ENCODE measurements at places on chromosomes 7 and 10. TPM values are rescaled to one million over a fixed set of nuclear protein-coding genes. Genes with fewer than 3 reads are reported as not detected.

- no peak for DNase-seq
Measured at GRCh38 chr10:55191236-55191860, 390.3 kb upstream of the PCDH15 start.

GRCh38 chr10:89653410-89653869 is 8.4 kb upstream of the PANK1 start:
- no peak for DNase-seq

GRCh38 chr7:142898377-142899170 is 13.0 kb upstream of the TRPV6 start:
- no peak for DNase-seq

GRCh38 chr10:127909716-127910463 is 3.0 kb downstream of the PTPRE start:
- DNase-seq: no peak

GRCh38 chr10:8301831-8302230 is 247.3 kb downstream of the GATA3 start:
- no peak for DNase-seq

DNA sequence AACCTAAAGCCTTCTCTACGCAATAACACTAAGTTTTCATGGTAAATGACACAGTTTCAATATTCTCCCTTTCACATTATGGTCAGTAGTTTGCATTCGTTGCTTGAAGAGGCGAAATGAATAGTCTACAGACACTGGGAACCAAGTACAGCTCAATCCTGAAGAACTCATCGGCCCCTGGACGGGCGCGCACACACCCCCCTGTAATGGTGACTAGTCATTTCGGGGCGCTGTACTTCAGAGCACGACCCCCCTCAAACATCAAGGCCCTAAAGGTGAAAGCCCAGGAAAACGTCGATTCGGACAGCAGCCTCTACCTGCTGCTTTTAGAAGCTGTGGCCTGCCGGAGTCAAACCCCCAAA is 1.0 kb downstream of the NT5C2 start:
- peak; percentile 44 for DNase-seq

- DNase-seq: no peak
Measured at GRCh38 chr10:125127110-125127509, 33.3 kb downstream of the CTBP2 start.

DNA sequence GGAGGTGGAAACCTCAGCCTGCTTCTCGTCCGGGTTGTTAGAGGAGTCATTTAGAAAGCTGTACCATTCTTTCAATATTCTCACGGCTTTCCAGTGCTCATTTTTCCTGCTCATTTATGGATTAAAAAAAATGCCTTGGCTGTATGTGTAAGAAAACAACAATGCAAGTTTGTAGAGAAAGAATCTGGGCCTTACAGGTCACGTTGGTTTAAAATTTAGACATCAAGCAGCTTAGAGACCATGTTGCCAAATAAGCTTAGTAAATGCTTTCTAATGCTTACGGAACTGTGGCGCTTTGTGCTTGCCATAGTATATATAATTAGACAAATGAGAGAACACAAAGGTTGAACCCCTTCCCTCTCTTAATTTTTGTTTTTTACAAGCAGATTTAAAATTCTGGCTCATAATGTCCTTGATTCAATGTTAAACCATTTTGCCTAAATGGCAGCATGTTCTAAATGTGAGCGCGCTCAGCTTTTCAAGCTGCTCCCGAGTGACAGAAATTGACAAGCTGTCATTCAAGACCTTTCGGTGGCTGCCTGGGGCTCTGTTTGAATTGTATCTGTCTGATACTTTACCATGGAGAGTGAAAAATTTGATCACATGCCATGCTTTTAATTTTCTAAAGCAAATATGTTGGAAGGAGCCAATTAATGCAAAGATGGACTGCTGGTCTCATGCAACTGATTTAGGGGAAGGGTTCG is 1.1 kb downstream of the ARMS2 start:
- DNase-seq: no peak

GRCh38 chr7:2804227-2804763 is 39.8 kb downstream of the GNA12 start:
- DNase-seq: no peak

- no peak for DNase-seq
Measured at GRCh38 chr10:27108165-27108564, 7.9 kb upstream of the ANKRD26 start.

DNA sequence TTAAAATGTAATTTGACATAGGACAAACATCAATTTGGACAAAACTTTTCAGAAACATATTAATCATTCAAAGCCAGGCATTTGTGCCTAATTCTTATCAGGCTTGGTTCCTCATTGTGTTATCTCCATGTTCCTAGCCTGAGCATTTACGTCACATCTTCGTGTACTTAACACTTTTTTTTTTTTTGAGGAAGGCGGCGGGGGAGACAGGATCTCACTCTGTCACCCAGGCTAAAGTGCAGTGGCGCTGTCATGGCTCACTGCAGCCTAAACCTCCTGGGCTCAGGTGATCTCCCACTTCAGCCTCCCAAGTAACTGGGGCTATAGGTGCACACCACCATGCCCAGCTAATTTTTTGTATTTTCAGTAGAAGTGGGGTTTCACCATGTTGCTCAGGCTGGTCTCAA is 19.8 kb downstream of the HNRNPA2B1 start:
- no peak for DNase-seq

DNA sequence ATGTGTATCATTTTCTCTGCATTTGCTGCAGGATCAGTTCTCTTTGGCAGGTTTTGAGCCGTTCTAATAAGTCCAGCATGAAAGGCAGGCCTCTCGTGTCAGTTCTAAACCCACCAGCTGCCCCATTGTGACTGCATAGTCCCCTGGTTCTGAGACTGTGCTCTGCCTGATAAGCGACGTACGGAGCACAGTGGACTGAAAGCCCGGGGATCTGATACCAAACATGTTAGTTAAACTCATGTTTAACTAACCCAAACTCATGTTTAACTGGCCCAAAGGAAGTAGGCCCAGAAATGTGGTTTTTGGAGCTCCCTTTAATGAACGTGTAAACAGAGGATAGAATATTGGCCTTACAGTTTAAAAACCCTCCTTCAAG is 98.0 kb upstream of the PDCD4 start:
- DNase-seq: no peak

DNA sequence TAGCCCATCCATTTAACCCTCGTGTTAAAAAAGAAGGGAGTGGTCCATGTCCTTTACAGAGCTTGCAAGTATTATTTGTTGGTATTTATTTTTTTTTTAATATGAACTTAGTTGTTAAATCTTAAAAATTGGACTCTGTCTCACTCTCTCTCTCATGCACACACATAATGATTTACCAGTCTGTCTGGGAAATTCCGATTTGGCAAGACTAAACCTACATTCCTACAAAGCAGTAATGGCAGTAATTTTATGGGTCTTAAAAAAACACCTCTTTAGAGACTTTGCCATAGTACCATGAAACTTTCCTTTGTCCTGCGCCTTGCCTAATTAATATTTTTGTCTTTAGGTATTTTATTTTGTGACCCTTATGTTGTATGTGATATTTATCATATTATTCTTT is 239.5 kb upstream of the PPP1R3A start:
- no peak for DNase-seq

- DNase-seq: no peak
Measured at GRCh38 chr7:176381-176780, 16.0 kb upstream of the FAM20C start.

DNA sequence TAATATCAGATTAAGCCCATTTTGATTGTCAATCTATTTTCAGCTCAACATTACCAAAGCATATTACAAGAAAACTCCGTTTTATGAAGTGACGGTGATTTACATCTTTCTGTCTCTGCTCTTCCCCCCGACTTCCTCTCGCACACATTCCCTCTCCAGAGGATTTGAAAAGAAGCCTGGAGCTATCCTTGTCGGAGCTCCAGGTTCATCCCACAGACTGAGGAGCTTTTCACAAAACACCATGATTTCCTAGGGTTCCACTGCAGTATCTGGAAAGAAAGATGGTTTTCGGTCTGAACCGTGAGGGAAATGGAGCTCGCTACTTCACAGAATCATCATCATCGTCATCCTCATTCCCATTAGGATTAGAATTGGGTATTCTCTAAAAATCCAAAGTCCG is 655.5 kb upstream of the MGMT start:
- no peak for DNase-seq

MMS19 gene
- total RNA-seq: 127 TPM

MYOZ1 gene
- 706 TPM for total RNA-seq

ARHGEF35 gene
- total RNA-seq: 4.2 TPM

NOS3 gene
- 7.0 TPM for total RNA-seq

DENND2A gene
- total RNA-seq: 29.6 TPM

CAMK1D gene
- total RNA-seq: 10.9 TPM

HECW1 gene
- 0.51 TPM for total RNA-seq

AZGP1 gene
- total RNA-seq: 51.0 TPM

MARVELD1 gene
- 24.8 TPM for total RNA-seq
